Vagina (tissue), 2 donors: ENCODE measurements at places on chromosomes 11 and 22.
A peak's percentile ranks its signal among the peaks of the same experiment; 100 is the strongest.

GRCh38 chr11:78725200-78725599 lies 150.5 kb upstream of the NARS2 start:
- DNase-seq: no peak

DNA sequence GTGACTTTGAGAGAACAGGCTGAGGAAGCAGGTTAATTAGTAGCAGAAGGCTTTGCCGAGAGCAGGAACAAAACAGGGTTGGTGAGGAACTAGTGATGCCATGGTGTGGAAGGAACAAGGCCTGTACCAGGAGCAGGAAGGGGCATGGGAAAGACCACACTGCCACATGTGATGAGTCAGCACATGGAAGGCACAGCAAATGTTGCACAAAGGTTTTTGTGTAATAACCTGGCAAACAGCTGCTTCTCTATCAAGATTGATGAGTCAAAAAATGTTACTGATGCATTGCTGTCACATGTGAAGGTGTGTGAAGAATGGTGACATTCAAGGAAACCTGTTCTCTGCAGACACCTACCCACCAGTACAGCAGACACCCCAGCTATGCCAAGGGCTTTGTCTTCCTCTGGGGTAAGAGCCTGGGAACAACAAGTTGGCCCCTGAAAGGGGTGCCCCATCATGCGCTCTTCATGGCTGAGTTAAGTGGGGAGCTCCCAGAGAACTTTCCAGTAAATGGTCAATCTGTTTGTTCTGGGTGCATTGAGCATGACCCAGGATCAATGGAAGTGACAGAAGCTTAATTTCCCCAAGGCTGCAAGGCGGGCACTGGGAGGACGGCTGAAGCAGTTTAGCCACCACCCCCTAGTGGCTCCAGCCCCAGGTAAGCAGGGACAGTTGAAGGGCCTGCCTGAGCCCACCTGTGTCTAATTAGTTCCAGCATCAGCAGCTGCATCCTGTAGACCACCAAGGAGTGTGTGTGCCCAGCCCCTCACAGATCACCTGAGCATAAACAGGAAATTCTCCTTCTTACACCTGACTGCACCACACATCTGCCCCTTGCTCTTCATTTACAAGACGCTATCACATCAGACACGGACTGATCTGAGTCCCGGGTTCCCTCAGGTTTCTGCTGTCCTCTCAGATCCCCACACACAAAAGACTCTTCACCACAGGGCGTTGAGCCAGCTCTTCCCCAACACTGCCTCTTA lies 47.6 kb downstream of the GGTLC2 start:
- no peak for DNase-seq

- DNase-seq: no peak
Measured at GRCh38 chr11:28736256-28736655, 628.1 kb downstream of the METTL15 start.

GRCh38 chr11:105315287-105315686 lies 175.7 kb upstream of the CARD18 start:
- no peak for DNase-seq

- no peak for DNase-seq
Measured at GRCh38 chr11:125075900-125076317, 12.8 kb downstream of the SLC37A2 start.

- no peak for DNase-seq
Measured at GRCh38 chr22:32777987-32778386, 23.5 kb upstream of the TIMP3 start.

DNA sequence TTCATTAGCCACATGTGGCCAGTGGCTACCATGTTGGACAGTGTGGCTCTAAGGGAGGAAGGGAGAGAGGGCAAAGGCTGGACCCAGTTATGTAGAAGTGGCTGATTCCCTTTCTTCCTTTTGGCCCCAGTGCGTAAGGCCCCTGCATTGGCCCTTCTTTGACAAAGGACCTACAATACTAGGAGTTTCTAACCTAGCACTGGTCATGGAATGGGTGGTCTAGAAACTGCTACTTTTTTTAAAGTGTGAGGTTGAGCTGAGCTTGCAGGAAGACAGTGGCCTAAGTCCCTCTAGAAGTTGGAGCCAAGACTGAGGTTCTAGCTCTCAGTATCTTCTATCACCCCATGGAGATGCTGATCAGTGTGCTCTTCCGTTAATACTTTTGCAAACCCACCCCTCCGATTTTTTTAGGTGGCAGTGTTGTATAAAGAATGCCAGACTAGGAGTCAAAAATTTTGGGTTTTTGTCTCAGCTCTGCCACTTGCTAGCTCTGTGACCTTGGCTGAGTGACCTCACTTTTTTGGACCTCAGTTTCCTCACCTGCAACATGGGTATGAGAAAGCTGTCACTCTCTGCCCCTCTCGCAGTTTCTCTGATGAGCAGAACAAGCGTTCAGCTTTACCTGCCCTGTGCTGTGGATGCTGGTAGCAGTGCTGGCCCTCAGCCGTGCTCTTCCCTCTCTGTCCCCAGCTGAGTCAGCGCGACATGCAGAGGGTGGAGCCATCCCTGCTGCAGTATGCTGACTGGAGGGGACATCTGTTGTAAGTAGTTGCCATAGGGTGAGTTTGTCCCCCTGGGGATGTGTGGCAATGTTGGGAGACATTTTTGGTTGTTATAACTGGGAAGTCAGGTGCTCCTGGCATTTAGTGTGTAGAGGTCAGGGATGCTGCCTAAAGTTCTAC lies 6.9 kb downstream of the ACCS start:
- no peak for DNase-seq

- no peak for DNase-seq
Measured at GRCh38 chr11:120807414-120808150, 216.3 kb upstream of the TBCEL start.

DNA sequence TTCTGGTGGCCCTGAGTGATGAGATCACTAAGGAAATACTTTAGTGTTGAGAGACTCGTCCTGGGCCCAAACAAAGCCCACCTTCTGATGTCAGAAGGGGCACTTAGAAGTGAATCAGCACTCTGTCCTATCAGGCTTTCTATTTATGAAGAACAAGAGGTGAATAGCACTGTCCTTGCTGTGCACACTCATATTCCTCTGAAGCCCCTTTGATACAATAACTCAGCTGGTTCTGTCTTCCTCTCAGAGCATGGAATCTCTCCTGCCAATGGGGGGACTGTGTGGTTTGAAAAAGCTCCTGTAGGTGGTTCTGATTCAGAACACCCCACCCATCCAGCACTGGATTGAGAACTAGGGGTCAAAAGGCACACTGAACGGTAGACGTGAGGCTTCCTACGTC lies 348.1 kb downstream of the ETS1 start:
- DNase-seq: no peak

DNA sequence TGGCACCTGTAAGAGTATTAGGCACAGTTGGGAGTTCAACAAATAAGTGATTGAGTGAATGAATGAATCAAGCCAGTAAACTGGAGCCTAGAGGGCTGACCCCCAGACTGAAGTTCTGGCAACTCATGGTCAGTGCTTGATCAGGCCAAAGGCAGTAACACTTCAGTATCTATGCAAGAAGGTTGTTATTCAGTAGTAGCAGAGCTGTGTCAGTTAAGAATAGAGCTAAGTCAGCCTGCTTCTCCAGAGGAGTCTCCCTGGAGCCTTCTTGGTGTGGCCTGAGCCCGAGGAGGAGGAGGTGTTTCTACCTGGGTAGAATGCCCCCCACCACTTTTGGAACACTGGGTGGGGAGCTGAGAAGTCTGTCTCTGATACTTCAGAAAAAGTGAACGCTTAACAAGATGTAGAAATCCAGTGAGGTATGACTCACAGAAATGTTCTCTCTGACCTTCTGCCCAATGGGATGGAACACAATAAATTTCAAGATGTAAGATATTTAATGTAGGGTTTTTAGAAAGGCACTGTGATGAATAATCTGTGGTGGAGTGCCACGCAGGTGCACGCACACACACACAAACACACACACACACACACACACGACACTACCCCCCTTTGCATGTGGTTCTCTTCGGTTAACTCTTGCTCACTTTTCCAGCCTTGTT lies 219.9 kb downstream of the HIPK3 start:
- DNase-seq: no peak

DNA sequence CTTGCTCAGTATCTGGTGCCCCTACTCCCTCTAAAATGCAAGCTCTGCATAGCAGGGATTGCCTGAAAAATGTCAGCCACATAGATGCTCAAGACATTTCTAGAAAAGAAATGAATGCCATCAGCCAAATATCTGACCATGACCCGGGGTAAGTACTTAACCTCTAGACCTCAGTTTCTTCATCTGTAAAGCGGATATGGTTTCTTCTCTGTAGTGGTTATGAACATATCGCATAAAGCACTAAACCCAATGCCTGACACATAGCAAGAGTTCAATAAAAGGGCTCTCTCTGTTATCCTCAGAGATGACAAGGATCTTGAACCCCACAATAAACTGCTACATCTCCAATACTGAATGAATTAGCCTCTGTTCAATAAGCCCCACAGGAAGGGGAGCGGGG lies 122.6 kb downstream of the ABTB2 start:
- no peak for DNase-seq

- DNase-seq: no peak
Measured at GRCh38 chr22:43377896-43378704, 33.7 kb upstream of the MPPED1 start.

DNA sequence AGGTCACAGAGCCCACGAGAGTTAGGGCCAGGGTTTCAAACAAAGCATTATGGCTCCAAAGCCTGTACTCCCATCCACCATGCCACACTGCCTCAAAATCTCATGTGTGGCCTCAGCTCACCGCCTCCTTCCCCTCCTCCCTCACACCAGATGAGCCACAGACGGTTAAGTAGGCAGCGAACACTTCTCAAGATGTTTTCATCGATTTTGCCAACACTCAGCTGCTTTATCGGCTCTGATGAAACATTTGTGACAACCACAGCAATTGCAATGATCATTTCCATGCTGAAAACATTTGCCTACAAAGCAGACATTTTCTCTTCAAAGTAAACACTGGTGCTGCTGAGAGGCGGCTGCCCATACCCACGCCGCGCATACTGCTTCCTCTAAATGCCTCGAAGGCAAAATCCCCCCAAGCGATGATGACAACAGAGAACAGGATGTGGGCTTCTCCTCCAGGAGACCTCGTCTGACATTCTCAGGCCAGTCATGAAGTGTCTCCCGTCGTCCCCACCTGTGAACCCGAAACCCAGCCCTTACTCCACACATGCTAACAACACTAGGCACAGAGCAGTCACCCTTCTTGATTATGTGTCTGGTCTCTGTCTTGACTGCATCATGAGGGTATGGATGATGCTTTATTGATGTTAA lies 599.2 kb downstream of the SOX6 start:
- no peak for DNase-seq

- DNase-seq: no peak
Measured at GRCh38 chr11:134229126-134229790, 4.8 kb downstream of the VPS26B start.

GRCh38 chr22:45452565-45453379 lies 39.3 kb downstream of the RIBC2 start:
- no peak for DNase-seq

GRCh38 chr22:47432683-47433082 lies 670.2 kb downstream of the TBC1D22A start:
- DNase-seq: peak; percentile 25

GRCh38 chr11:44464741-44465140 lies 100.7 kb upstream of the CD82 start:
- no peak for DNase-seq

DNA sequence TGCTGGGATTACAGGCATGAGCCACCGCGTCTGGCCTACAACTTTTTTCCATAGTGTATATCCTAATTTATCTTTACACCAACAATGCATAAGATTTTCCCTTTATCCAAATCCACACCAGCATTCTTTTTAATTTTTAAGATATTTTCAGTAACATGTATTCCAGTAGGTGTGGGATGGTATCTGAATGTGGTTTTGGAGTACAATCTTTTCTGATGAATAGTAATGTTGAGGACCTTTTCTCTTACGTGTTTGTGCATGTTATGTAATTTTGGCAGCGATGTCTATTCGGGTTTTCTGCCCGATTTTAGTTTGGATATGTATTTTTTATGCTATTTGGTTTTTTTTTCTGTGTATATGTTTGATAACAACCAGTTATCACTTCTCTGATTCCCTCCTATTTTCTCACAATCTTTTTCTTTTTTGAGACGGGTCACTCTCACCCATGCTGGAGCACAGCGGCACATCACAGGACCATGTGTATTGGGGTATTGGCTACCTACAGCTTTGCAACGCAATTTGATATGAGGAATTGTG lies 114.6 kb upstream of the GRK3 start:
- DNase-seq: no peak

DNA sequence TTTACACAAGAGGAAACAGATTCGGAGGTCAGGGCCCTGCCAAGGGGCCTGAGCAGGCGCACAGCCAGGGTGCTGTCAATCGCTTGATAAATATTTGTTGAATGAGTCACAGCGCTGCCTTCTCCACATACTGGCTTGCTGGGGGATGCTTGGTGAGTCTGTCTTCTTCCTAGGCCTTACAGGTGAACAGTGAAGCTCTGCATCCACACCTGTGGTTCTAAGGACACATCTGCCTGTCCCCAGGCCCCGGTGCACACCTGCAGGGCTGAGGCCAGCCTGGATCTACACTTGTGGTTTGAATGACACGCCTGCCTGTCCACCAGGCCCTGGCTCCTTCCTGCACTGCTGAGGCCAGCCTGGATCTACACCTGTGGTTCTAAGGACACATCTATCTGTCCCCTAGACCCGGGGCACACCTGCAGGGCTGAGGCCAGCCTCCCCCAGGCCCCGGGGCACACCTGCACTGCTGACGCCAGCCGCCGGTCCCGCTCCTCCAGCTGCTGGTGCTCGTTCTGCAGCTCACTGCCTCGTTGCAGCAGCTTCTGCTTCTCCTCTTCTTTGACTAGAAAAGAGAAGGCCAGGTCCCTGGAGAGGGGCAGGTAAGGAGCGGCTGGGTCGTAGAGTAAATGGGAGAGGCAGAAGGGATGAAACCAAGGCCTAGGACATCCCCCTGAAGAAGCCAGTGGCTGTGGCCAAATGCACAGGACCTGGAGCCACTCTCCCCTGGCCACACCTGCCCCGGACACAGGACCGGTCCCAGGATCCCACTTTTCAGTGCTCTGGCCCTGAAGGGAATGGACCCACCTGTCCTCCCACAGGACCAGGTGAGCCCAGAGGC lies 124.6 kb downstream of the PHF21B start:
- no peak for DNase-seq

GRCh38 chr11:61551634-61552033 lies 29.2 kb downstream of the SYT7 start:
- DNase-seq: no peak

- no peak for DNase-seq
Measured at GRCh38 chr22:44702479-44703198, 635 bp downstream of the PRR5 start.

GRCh38 chr11:1171985-1172728 lies 14.4 kb downstream of the MUC5AC start:
- DNase-seq: no peak

DNA sequence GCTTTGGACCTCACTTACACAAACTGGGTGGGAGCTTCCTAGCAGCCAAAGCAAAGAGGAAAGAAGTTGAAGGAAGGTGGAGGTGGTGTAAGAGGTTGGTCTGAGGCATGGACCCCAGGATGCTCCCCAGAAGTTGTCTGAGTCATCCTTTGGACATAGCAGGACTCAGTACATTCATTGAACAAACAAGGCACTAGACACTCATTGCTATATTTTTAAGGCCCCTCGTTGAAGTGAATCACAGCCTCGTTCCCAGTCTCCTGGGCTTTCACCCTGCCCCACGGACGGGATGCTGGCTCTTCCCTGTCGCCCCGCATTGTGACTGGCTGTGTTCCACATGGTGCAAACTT lies 95.9 kb upstream of the FGF3 start:
- DNase-seq: no peak
